ENCODE measurements at places on chromosomes 1 and 21.

DNA sequence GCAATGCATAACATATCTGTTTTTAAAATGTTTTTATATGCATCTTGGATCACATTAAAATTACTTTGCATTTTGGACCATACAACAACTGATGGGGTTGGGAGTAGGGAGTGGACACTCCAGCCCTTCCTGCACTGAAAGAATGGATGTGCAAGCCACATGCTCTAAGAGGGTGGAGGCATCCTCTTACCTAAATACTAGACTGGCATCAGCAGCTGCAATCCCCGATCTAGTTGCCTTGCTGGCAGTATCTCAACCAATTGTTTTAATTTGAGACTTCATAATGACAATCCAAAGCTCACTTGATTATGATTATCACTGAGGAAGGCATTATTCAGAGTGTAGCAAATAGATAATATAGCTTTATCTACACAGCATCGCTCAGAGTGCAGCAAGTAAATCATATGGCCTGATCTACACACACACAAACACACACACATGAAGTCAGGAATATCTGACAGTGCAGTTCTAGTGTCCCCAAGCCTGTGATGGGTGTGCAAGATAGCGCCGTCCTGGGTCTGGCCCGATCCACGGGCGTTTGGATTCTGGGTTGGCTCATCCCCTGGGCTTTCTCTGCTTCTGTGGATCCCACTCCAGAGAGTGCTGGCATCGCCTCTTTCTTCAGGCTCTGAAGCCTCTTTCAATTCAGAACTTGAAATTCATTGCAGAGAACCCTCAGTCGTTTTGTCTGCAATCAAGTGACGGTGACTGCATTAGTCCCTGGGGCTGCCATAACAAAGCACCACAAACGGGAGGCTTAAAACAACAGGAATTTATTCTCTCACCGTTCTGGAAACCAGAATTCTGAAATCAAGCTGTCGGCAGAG, 181.3 kb downstream of the ETS2 start:
- DNase-seq, result no peak

DNA sequence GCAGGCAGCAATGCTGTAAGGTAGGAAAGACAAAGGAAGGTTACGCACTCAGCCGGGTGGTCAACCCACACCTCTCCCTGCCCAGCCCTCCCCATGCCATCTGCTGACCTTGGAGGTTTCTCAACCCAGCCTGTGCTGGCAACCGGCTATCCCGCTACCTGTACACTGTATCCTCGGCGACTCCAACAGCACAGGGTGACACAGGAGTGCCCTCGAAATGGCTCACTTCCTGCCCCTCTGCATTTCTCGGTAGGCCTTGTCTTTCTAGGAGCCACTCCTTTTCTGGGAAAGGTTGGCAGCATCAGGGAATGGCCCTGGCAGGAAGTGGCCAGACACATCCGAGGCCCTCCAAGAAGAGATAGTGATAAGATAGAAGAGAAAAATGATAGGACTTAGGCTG, 124.0 kb downstream of the PROX1 start:
- DNase-seq, result no peak

DNA sequence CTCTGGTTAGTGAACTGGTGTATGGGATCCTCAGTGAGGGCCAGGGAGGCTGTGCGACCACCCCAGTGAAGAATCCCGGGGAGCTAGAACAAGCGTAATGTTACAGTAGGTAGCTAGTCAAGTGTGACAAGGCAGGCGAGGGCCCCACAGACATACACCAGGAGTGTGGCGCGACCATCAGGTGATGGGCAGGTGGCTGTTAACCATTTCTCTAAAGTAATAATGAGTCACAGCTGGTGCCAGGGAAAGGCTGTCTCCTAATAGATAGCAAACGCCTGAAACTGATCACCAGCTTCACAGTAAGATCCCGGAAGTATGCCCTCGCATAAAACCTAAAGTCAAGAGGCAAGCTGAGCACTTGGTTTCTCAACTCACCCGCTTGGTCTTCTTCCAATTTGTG, 40.5 kb upstream of the TARBP1 start:
- DNase-seq, result no peak

DNA sequence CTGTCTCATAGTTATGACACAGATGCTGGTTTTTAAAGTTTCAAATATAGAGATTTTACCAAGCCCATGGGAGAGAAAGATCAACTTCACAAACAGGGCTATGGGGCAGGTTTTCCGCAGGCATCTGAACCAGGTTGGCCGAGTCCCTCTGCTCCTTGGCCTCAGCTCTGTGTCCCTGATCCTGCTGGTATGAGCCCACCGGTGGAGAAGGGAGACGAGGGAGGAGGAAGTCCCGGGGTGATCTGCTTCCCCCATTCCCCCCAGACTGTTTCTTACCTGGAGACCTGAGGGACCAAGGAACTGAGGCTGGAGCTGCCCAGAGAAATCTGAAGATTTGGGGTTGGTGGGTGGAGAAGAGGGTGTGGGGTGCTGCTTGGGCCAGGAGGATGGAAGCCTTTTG, 28.9 kb upstream of the BTG2 start:
- no peak for DNase-seq

DNA sequence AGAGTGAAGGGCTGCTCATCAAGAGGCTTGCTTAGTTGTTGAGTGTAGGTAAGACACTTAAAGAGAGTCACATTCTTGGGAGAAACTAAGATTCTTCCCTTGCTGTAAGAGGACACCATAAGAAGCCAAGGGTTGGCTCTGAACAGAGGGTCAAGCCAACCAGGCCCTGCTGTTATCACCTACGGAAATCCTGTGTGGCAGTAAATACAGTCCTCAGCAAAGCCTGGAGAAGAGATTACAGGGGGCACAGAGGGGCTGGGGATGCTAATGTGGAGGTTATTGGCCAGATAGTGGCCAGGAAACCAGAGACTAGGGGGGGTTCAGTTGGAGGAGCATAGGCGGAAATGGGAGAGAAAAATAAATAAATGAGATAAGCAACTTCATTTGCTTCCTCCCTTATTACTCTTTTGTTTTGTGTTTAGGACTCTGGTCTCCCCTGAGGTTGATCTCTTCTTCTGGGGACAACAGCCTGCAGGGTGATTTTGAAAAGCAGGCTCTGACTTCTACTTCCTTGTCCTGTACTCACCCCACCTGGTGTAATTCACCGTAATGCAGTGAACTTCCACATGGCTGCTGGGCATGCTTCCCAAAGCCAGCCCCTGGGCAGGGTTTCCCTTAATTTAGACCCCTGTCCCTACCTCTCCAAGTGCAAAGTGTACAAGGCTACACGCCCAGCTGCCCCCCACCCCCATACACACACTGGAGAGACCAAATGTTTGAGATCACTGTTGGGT, 40.9 kb downstream of the MTARC1 start:
- no peak for DNase-seq

GRCh38 chr1:224540535-224540934, 75.6 kb upstream of the CNIH3 start:
- DNase-seq, result no peak

DNA sequence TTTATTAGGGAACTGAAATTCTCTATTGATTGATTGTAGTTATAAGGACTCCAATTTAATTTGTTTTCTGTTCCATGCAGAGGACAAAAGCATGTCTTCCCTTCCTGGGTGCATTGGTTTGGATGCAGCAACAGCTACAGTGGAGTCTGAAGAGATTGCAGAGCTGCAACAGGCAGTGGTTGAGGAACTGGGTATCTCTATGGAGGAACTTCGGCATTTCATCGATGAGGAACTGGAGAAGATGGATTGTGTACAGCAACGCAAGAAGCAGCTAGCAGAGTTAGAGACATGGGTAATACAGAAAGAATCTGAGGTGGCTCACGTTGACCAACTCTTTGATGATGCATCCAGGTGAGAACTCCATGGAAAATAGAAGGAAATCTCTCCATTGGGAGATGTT, 1.5 kb downstream of the SETDB1 start:
- no peak for DNase-seq

Data from activated naive CD4-positive, alpha-beta T cell treated with anti-CD3 and anti-CD28 coated beads, Interleukin-2, amount 50 U/mL, for 72 hours (primary cell).